ENCODE measurements at places on chromosomes 4 and X.

DNA sequence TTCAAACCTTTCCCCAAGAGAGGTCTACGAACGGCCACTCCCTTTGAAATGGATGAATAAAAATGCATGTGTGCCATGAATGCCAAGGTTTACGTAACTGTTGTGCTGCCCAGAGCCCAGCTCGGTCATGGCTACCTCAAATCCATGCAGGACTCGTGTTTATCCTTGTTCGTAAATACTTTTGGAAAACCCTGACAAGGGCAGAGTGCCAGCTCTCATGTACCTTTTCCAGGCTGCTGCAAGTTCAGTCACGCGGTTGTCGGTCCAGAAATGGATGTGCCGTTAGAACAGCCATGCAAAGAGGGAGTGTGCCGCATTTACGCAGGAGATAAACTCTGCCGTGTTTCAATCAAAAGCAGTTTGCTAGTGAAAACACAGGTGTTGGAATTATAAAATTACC is 123.4 kb downstream of the AMELX start:
- DNase-seq = no peak

DNA sequence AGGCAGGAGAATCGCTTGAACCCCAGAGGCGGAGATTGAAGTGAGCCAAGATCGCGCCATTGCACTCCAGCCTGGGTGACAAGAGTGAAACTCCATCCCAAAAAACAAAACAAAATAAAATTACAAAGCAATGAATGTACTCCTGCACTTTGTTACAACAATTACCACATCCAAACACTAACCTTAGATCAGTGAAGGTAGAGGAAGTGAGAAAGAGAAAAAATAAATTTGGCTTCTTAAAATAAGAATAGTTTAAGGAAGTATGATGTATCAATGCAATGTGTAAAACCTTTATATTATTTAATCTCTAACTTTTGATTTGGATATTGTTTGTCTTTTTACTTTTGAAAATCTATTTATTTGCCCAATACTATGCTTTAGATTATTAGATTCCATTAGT is 21.7 kb upstream of the CSN1S1 start:
- DNase-seq = no peak

DNA sequence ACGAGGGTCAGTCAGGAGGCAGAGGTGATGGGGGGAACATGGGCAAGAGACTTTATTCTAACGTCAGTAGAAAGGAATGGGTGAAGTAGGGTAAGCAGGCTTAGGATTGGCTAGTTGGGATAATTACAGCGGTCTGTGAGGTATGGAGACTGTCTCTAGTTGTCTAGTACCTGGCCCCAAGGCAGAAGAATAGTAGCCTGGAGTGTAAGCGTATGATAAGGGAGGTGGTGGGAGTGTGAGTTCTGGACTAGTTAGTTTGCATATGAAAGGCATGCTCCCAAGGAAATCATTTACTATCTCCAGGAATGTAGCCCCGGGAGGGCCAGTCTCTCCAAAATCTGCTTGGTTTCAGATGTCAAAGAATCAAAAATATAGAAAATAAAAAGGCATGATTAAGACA is 219.6 kb upstream of the ANXA3 start:
- DNase-seq = no peak

GRCh38 chr4:2408401-2408958 is 10.0 kb downstream of the ZFYVE28 start:
- DNase-seq = peak; percentile 38

- DNase-seq = no peak
Observed at GRCh38 chrX:2610246-2611170, 80.6 kb upstream of the CD99 start.

DNA sequence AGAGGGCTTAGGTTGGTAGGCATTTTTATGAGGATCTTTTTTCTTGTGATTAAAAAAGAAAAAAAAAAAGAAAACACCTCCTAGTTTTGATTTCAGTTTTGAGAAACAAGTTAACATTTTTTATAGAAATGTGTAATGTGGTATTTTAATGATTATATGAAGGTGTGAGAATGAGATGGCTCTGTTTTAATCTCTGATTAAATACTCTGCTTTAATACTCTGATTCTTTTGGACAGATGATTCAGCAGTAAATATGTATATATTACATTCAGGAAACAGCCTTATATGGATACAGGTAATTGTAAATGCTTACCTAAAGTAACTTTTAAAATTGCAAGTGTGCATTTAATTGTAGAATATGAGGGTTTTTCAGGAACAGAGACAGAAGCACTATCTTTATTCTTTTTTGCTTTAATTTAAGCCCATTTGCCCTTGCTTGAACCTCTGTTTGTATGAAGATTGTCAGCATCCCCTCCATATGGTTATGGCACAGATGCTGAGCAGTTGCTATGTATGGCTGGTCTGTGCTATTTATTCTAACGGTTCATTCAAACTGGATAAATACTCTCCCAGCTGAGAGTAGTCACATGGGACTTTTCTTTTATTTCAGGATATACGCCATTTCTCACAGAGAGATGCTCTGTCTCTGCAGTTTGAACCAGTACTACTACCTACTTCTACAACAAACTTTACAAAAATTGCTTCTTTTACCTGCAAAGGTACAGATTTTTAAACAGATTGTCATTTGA is 101.0 kb upstream of the TLR2 start:
- no peak for DNase-seq

Measured in activated T-cell treated with anti-CD3 and anti-CD28 coated beads for 48 hours (primary cell).